WTC11 (cell line): ENCODE measurements at places on chromosomes 5 and 9.

DNA sequence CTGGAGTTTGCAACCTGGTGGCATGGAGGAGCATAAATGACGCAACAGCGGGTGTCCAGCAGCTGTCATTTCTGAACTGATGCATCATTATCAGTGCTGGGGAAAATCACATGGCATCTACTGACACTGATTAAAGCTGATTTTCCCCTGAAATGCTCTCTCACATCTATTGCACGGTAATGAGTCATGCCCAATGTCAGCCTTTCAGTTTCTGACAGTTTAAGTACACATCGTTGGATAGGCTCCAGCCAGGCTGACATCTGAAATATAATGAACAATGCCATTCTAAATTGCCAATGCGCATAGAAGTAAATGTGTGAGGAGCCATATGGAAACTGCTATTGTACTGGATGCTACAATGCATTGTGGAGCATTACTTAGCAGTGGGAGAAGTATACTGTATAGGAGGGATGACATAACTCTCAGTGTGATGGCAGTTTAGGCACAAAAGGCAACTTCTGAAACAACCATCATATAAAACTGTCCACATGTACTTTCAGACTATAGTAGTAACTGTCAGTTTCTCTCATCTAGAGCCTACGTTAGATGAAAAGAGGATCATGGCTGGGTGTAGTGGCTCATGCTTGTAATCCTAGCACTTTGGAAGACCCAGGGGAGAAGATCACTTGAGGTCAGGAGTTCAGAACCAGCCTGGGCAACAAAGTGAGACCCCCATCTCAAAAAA lies 389.3 kb upstream of the DMAC1 start:
- DNase-seq = no peak

GRCh38 chr9:94911986-94912635 lies 185.6 kb downstream of the AOPEP start:
- no peak for DNase-seq

- DNase-seq = peak; percentile 54
Observed at GRCh38 chr9:34994260-34994899, 4.8 kb downstream of the DNAJB5 start.

- no peak for DNase-seq
Observed at GRCh38 chr9:78712903-78713613, 416.1 kb downstream of the PSAT1 start.

- no peak for DNase-seq
Observed at GRCh38 chr9:120394058-120394669, 185.8 kb downstream of the CDK5RAP2 start.
